AG08396 (cell line): ENCODE measurements at places on chromosomes 6 and 20.

DNA sequence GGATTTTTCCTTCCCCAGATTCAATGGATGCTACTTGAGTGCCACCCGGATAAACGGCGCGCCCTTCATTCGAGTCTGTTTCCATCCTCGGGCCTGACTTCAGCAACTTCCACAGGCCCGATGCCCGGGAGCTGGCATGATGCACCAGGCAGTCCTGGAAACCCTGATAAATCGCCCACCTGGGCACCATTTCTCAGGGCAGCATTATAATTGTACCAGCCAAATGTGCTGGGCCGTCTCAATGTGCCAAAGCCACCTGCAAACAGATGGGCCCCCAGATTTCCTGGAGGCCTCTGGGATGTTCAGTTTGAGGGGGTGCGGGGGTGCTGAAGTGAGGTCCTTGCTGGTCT is 65.8 kb downstream of the NOL4L start:
- DNase-seq: no peak

GRCh38 chr20:43959079-43959919 is 44.6 kb downstream of the TOX2 start:
- no peak for DNase-seq

DNA sequence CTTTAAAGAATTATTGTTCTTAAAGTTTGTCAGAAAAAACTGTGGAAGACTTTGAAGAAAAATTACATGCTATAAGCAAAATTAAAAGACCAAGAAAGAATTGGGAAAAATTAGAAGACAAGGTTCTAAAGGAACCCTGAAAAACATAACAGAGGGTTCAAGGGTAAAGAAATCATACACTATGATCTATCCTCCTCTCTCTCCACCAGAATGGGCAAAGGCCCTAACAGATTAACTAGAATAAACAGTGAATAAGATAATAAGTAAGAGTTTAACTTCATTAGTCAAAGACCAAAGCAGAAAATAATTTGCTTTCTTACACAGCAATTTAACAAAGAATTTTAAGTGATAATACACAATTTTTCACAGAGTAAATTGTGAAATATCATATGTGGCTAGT is 201.2 kb upstream of the PDE10A start:
- DNase-seq: no peak

DNA sequence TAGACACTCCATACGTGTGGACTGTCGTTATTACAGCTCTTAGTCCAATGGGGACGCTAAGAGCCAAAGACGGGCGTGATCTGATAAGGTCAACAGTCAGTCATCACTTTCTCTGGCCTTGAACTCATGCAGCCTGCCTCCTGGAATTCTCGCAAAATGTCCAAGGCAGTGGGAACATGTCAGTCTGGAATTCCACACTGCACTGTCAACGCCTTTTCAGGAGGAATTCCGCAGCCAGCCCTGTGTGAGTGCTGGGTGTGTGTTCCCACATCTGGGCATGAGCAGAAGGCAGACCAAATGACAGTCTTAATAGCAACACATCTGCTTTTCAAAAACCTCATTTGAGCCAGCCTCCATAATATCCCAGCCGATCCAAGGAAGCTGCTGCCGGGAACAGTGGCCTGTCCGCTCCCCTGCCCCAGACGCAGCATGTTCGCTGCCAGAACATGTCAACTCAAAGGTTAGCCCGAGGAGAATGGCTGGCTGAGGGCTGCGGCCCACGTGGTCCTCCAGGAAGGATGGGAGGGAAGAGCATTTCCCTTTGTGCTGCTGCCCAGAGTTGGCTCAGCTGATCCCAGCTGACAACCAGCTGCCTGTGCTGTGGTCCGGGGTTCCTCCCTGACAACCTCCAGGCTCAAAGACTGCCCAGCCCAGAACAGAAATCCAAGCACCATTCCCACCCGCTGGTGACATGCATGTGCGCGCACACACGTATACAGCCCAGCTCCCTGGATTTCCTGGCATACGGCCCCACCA is 103.1 kb downstream of the SULF2 start:
- DNase-seq: no peak

DNA sequence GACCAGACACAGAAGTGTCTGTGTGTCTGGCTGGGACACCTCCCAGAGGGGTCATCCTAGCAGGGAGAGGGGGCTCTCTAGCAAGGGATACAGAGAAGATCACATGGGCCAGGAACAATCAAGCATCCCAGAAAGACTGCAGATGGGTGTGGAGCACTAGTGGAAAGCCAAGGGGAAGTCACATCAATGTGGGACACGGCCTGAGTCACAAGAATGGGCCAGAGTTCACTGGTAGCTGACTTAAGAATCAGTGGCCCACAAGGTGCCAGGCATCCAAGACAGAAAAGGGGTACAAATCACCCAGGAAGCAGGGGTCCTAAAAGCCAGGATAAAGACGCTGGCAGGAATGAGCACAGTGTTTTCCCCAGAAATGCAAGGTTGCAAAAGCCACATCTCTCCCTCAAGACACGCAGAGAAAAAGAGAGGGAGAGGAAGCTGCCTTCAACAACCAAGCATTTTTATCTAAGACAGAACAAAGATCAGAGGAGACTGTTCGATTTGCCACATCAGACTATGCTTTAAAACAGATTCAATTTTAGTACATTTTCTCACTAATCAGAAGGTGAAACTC is 113.6 kb upstream of the DST start:
- no peak for DNase-seq

GRCh38 chr6:53510746-53511145 is 34.2 kb downstream of the GCLC start:
- DNase-seq: no peak

- no peak for DNase-seq
Observed at GRCh38 chr6:35064757-35065440, 76.2 kb downstream of the TCP11 start.

GRCh38 chr6:4743062-4743461 is 33.1 kb upstream of the CDYL start:
- DNase-seq: no peak

GRCh38 chr6:95169775-95170174 is 407.6 kb upstream of the MANEA start:
- DNase-seq: no peak

DNA sequence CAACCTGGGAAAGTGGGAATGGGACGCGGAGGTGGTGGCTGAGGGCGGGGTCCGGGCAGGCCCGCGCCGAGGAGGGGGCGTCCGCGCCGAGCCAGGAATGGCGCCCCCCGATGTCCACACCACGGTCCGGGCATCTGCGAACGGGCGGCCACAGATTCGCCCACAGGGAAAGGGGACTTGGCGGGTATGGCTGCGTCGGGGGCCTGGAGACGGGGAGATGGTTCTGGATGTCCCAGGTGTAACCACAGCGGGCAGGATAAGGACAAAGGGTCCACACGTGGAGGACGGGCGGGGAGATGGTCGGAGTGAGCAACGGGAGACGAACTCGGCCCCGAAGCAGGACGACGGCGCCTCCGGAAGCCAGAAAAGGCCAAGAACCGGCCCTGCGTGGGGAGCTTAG is 124.6 kb downstream of the WDR27 start:
- no peak for DNase-seq
